ACHN (cell line): ENCODE measurements at places on chromosomes 3 and 15.
A peak's percentile ranks its signal among the peaks of the same experiment; 100 is the strongest.

GRCh38 chr3:112092496-112093179, 6.4 kb downstream of the C3orf52 start:
- peak; percentile 34 for DNase-seq

DNA sequence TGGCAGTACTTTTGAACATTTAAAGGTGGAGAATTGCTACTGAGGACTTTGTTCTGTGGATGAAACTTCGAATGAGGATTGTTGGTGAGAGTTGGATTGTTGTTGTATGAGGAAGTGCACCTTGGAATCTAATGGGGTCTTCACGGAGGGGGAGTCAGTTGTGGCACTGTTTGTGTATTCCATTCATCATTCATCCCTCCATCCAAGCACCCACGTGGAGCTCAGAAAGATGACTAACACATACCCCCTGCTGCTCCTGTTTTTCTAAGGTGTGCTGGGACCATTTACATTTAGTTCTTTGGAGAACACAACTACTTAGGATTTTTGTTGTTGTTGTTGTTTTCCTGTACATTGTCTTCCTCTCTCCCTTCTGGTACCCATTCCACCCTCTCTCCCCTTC, 122.6 kb downstream of the IGF1R start:
- DNase-seq, result no peak

DNA sequence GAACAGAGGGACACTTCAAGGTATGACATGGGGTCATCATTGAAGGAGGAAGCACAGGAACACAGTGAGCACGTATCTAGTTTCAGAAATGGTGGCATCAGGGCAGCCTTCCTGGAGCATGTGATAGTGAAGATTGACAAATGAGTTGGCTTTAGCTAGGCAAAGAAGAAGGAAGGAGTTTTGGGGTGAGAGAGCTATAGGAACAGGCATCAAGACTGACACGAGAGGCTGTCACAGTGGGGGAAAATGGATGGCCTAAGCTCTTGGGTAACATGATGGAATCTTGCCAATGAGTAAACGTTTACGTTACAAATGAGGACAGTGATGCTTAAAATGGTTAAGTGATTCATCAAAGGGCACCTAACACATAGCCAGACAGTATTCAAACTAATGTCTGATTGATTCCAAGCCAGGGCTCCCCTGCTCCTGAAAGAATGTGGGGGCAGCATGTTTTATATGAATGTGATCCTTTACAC, 23.1 kb upstream of the GPR171 start:
- no peak for DNase-seq

DNA sequence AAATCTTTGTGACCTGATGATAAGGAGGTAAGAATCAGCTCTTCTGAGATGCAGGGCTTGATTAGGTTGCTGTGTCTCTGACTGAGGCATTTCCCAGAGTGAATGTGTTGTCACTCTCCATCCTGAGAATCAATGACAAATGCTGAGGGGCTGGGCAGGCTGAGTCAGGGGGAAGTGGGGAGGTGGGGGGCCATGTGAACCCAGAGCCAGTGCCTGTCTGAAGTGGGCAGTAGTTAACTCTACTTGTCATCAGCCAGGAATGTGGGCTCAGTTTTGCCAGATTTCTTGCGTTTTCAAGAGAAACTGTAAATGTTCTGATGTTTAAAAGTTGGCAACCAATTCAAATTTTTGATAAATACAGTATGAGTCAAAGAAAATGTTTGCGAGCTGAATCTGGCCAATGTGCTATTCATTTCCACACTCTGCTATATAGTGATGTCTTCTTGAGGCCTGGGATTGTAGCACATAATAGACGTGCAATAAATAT, 3.1 kb upstream of the BNC1 start:
- DNase-seq, result peak; percentile 90

- no peak for DNase-seq
These were observed 243.8 kb upstream of the CHRM5 start for GRCh38 chr15:33724321-33725036.

GRCh38 chr15:88803241-88803919, at the start of gene ACAN:
Gene ACAN, plus strand, starts transcription at chr15:88803436. Its CDS starts 32,771 bp downstream, at chr15:88836207.
- no peak for DNase-seq

- DNase-seq, result no peak
These were observed 113.4 kb downstream of the CCNL1 start for GRCh38 chr3:157046520-157046919.

DNA sequence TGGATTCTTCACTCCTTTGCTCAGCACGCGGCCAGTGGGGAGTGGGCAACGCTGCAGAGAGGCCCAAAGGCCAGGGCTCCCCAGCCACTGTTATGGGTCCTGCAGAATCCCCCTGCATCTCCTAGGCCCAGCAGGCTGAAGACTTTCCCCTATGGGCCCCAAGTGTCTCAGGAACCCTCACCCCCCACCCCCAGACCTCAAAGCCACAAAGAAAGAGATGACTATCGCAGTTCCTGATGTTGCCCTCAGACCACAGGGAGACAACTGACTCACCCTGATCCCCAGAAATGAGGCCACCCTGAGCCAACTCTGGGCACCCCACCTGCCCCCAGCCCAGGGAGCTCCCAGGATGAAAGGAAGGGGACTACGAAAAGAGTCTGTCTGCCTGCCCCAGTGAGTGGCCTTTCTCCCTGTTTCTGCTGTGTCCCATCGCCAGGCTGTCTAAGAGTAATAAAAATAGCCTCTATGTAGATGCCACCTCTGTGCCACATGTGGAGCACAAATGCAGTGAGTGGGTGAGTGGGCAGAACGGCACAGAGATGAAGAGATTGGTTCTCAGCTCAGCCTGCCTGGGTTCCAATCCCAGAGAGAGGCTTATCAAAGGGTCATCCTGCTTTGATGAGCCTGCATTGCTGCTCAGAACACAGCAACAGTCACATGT, 283.0 kb downstream of the UACA start:
- DNase-seq, result no peak

GRCh38 chr3:48561045-48561736, 2.4 kb downstream of the UCN2 start:
- peak; percentile 90 for DNase-seq

GRCh38 chr3:7581831-7582230, 720.9 kb downstream of the GRM7 start:
- DNase-seq, result no peak

DNA sequence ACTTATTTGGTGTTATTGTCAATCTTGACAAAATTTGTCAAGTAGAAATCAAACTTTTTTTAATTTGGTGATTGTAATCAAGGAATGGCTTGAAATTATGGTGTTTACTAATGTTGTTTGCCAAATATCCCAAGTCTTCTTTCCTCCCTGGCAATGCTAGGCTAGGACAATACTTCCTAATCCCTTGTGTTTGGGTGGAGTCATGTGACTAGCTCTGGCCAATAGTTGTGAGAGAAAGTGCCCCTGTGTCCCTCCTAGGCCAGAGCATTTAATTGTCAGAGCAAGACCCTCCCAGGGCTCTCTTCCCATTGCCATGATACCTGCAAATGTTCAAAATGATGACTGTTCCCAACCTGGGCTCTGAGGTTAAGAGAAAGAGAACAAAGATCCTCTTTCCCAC, 132.7 kb downstream of the ANXA2 start:
- no peak for DNase-seq

DNA sequence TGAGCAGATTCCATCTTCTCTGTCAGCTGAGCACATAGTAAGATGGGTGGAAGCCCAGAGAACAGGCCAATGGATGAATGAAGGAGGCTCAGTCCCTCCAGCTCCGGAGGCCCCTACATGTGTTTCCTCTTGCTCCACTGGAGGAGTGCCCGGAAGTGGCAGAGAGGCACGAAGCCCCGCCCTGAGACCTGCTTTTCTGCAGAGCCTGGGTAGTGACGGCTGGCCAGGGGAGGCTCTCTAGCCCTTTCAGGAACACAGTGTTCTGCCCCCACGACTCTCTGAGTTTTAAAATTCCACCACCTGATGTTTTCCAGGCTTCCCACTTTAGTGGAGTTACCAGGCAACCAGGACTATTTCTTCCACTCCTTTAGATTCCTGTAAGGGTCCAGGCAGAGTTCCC, 149.4 kb upstream of the SLC6A11 start:
- no peak for DNase-seq

- DNase-seq, result no peak
These were observed 43.2 kb upstream of the EPHB1 start for GRCh38 chr3:134751831-134752230.

DNA sequence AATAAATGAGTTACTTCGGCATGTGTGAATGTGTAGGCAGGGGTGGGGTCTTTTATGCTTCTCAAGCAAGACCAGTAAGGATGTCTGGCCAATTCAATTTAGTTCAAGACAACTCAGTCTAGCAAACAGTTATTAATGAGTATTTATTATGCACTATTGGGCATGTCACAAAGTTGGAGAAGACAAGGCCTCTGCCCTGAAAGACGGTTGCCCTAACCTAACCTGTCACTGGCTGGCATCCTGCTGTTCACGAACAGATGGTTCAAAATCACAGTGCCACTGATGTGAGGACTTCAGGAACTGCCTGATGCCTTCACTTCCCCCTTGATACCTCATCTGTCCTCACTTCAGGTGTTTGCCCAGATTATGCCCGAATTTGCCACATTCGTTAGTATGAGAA, 217.8 kb downstream of the SOX2 start:
- DNase-seq, result no peak
